Inflammatory macrophage treated with lipopolysaccharide for 4 hours (primary cell): ENCODE measurements at places on chromosomes 12 and 14.

GRCh38 chr14:35333797-35334743, 41.9 kb downstream of the PSMA6 start:
- DNase-seq, result no peak

GRCh38 chr12:40559865-40560264, 132.4 kb upstream of the CNTN1 start:
- DNase-seq, result no peak

DNA sequence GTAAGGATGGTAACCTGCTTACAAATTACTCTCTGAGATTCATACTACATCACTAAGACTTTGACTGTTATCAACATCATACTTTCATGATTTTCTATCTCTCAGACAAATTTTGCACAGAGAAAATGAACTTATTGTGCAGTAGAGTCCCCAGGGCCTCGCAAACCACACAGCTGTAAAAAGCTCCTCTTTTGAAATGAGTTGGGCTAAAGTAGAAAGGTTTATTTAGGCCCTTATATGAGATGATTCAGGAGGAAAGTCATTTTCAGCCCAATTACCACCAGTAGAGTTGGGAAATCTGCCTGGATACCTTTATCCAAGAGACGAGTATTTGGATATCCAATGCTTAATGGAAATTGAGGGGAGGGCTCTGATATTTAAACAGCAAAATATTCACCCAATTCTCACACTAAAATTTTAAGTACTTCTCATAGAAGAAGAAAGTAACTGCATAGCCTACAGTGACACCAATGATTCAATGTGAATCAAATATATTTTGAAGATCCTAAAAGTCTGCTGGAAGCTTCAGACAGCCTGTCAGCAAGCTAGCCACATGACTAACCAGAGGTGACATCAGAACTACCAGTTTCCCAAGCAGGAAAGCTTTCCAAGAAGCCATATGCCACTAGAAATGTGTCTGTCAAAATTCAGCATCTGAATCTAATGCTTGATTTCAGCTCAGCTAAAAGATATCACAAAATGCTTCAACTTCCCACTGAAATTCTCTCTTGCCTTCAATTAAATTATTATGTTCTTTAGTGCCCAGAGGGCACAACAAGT, 190.1 kb upstream of the SYT1 start:
- no peak for DNase-seq

- peak; percentile 75 for DNase-seq
Measured at GRCh38 chr14:50835280-50835679, 4.3 kb upstream of the NIN start.

- DNase-seq, result no peak
Measured at GRCh38 chr12:1618489-1618888, 10.5 kb upstream of the WNT5B start.

GRCh38 chr14:34120185-34120977, 169.5 kb upstream of the EGLN3 start:
- no peak for DNase-seq

DNA sequence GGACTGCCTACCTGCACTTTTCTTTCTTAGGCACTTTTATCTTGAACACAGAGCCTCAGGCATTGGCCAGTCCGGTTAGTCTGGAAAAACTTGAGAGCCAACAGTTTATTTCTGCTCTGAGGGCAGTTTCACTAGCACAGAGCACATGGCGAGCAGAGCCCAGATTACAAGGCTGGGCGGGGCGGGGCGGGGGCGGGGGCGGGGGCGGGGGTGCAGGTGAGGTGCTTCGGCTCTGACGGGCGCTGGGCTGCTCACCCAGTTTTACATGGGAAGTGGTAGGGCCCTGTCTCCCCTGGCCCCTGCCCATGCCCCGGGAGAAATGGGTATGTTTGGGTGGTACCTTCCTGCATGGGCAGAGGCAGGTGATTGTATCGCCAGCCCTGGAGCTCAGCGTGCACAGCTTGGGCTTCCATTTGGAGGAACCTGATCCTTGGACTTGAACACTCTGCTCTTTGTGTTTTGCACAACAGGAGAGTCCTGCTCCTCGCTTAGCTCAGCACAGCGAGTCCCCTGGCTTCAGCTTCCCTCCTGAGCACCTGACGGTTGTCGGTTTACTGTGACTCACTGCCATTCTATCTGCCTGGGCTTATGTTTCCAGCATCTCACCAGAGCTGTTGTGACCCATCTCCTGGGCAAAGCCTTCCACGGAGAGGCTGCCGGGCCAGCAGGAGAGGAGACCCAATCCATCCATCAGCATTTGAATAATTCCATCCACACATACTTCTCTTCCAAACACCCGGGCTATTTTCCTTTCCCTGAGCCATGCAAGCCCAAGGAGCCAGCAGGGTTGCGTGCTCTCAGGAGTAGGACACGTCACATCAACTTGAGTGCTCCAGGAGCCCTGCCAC, 108.5 kb downstream of the ARF6 start:
- DNase-seq, result peak; percentile 28

DNA sequence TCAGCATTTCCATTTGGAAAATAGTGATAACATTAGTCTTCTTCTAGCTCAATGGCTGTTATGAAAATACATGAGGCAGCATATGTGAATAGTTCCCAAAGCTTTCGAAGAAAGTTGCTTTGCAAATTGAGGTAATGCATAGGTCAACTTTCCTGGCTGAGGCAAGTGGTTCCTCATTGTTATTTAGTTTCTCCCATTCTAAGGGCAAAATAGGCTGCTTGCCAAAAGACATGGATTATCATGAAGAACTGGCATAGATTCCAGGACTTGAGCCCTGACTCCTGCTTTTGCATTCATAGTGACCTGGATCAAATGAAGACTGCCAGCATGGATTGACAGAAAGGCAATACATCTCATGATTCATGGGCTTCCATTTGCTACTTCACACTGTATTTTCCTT, 35.7 kb downstream of the LRFN5 start:
- DNase-seq, result no peak

DNA sequence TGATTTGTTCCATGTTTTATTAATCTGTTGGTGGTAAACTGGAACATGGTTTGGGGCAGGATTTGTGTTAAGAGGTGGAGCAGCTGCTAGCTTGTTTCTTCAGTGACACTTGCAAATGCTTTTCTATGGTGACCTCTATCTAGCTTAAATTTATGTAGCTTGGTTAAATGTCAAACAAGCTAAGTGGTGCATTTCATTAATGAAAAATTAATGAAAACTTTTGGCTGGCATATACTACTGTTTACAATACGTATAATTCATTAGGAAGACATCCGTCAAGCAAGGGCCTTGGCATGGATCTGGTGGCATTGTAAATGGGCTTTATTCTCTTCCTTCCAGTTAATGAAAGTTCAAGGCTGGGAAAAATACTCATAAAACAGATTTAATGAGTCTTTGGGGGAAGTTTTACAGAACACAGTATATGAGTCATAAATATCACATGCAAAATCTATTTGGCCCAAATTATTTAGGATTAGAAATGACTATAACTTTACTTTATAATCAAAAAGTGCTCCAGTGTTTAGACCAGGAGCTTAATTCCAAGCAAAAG, 807.7 kb upstream of the SEL1L start:
- DNase-seq, result no peak

DNA sequence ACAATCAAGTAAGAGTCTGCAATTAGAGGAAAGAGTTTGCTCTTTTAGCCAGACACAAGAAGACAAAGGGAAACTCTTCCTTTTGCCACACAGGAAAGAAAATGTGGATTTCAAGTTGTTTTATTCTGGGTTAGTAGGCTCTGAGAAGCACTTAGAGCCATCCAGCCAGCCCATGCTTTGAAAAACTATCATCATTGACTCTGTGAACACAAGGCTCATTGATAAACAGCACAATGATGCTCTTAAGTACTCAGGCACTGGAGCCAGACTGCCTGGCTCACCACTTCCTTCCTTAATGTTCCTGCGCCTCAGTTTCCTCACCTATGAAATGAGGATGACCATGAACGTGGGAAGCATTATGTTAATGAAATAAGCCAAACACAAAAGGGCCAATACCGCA, 150.2 kb upstream of the EEA1 start:
- no peak for DNase-seq

- no peak for DNase-seq
Measured at GRCh38 chr14:105315211-105315721, 718 bp downstream of the PACS2 start.

- DNase-seq, result no peak
Measured at GRCh38 chr12:10163084-10163483, 8.8 kb downstream of the OLR1 start.

GRCh38 chr12:55780685-55781084, 36.8 kb downstream of the SARNP start:
- peak; percentile 62 for DNase-seq

- DNase-seq, result no peak
Measured at GRCh38 chr14:71319666-71320065, 412.4 kb downstream of the PCNX1 start.

DNA sequence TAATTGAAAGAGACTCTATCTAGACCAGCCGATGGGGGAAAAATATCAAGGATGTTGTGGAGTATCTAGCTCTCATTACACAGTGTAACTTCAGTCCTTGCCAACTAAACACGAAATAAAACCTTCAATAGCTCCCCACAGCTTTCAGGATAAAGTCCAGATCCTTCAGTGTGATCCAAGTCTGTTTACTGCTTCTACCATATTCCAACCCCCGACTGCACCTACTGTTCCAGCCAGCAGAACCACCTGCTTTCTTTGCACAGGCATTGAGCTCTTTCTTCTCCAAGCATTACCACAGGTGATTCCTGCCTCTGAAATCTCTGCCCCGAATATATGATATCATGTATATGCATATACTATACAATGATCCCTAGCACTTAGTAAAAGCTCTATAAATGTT, 2.2 kb upstream of the LRRC23 start:
- no peak for DNase-seq

DNA sequence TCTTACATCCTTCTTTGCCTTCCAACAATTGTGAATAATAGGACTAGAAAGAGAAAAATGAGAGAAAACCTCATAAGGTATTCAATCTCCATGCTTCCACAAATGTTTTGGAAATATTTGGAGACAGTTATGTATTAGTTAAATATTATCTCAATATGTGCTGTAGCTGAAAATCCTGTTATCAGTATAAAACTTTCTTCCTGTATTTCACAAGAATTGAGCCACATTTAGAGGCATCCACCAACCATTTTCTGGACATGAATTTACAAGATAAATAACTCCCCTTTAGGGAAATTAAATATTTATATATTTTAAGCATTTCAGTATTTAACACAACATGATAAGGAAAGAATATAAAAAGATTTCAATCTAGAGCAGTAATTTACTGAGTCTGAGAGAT, 200.3 kb downstream of the GPHN start:
- DNase-seq, result no peak

DNA sequence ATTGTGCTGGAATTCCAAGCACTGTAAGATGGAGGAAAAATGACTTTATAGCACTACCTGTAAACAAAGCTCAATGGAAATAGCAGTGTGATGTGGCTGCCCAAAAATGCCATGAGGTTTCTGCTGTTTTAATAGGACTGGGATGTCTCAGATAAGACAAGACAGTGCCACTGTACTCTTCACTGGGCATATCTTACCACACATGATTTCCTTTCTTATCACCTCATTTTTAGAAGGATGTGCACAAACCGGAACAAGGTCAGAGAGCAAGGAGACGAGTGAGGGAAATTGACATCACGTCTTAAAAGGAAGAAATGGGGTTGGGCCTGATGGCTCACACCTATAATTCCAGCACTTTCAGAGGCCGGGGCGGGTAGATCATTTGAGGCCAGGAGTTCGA, 38.4 kb upstream of the FGD4 start:
- DNase-seq, result no peak

DNA sequence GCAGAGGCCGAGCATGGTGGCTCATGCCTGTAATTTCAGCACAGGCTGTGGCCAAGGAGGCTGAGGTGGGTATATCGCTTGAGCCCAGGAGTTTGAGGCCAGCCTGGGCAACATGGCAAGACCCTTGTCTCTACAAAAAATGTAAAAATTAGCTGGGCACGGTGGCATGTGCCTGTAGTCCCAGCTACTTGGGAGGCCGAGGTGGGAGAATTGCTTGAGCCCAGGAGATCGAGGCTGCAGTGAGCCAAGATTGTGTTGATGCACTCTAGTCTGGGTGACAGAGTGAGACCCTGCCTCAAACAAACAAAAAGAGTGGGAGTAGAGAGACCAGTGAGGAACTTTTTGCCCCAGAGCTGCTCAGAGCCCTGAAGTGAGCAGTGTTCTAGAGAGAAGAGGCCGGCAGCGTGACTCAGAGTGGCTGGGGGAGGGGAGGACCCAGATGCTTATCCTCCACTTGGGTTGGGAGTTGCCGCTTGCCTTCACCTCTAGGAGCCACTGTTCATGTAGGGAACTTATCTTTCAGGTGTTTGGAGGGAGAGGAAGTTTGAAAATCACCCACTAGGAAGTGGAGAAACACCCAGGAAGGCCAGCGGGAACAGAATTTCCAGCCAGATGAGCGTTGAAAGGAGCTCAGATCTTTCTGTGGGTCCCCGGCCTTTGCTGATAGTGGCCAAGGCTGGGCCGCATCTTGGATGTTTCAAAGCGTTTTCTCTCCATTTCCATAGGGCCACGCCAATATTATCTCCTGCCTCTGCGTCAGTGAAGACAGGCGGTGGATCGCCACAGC, 15.3 kb downstream of the CFAP251 start:
- DNase-seq, result no peak

GRCh38 chr12:72540811-72541210, 268.6 kb downstream of the TRHDE start:
- DNase-seq, result no peak

- DNase-seq, result no peak
Measured at GRCh38 chr12:131093971-131094830, 140.5 kb downstream of the ADGRD1 start.

- DNase-seq, result peak; percentile 57
Measured at GRCh38 chr12:116910645-116911451, at the start of gene FBXW8. FBXW8 (plus strand) TSS chr12:116910950; CDS start chr12:116911038, 88 bp downstream.

GRCh38 chr14:92190768-92191167, 69.0 kb downstream of the CPSF2 start:
- no peak for DNase-seq

DNA sequence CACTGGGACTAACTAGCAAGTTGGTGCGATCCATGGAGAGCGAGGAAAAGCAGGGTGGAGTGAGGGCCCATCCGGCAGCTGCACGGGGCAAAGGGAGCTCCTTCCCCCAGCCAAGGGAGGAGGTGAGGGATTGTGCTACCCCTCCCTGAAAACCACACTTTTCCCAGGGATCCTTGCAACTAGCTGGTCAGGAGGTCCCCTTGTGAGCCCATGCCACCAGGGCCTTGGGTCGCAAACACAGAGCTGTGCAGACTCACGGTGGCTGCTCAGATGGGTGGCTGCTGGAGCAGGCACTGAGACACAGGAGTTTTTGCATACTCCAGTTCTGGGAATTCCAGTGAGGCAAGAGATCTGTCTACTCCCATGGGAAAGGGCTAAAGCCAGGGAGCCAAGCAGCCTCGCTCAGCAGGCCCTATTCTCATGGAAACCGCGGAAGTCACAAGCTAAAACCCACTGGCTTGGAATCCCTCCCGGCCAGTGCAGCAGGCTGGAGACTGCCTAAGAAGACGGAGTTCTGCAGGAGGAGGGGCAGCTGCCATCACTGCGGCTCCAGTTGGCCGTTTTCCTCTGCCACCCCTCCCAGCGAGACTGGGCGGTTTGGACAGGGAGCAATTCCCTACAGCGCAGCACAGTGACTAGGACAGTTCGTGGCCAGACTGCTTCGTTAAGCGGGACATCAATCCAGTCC, 10.9 kb upstream of the ZNF705A start:
- no peak for DNase-seq
